ENCODE measurements at places on chromosomes 6 and 20.

GRCh38 chr6:26501482-26501986, 1.4 kb downstream of the BTN1A1 start:
- DNase-seq: peak; percentile 7

DNA sequence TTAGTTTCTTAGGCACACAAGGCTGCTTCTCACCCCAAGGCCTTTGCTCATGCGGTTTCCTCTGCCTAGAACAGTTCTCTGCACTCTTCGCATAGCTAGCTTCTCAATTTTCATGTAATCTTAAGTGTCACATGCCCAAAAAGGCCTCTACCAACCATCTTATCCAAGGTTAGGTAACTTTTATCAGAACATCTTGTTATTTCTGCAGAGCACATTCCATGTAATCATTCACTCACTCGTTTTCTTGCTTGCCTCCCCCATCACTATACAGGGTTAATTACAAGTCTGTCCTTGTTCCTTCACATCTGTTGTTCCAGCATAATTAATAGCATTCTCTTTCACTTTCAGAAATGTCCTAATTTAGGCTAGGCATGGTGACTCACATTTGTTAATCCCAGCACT, 53.8 kb downstream of the NCOA6 start:
- no peak for DNase-seq

GRCh38 chr6:41536795-41537758, 9.1 kb upstream of the FOXP4 start:
- no peak for DNase-seq

DNA sequence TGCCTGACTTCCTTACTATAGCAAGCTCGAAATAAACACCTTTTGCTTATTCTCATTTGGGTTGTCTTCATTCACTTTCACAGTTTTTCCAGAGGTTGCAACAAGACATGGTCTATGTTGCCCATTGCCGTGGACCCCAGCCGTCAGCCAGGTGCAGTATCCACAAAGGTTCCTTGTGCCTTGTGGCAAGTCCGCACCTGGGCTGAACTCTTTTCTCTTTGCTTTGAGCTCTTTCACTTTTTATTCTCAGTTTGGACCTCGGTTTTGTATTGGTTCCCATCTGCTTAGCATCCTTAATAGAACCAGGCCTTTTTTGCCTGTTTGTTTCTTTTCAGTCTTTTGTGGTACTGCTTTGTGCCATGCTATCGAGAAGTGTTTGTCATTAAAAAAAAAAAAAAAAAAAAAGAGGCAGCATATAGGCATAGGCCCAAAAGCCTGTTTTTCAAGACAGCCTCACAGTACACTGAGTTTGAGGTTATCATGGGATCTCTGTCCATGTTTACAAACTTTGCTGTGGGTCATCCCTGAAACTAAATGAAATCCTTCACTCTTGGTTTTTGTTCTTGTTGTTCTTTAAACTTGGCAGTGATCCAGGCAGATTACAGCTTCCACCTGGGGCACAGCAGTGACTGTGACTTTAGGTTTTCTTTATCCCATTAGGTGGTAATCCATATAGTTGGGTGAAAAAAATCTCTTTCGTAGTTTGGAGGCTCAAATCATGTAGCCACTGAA, 33.3 kb downstream of the GSTA3 start:
- DNase-seq: no peak

- DNase-seq: no peak
These were observed 437.5 kb upstream of the RGS17 start for GRCh38 chr6:153568628-153569027.

- no peak for DNase-seq
These were observed 7.4 kb upstream of the IGF2R start for GRCh38 chr6:159961528-159961927.

- DNase-seq: no peak
These were observed 343.8 kb downstream of the SYNE1 start for GRCh38 chr6:152293404-152293803.

DNA sequence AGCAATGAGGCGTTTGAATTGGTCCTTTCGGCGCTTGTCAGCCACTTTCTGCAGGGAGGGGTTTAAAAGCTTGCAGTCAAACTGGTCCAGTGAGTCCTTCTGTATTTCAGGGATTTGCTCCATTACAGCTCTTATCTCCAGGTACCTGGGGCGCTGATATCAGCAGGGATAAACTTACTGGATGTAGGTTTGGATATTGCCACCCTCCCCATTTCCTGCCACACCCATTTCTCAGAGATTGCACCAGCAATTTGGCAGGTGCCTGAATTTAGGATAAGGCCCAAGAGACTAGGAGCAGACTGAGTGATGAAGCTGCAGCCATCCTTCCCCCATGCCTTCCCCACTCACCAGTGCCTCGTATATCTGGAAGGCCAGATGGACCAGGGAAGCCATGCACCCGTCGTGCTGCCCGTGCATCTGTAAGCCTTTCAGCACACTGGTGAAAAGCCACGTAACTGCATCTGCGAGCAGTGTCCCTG, 7.6 kb downstream of the POLR1C start:
- no peak for DNase-seq

- DNase-seq: no peak
These were observed 1.5 kb downstream of the COL21A1 start for GRCh38 chr6:56245903-56246351.

GRCh38 chr6:102670735-102671134, 1277.2 kb downstream of the GRIK2 start:
- DNase-seq: no peak

DNA sequence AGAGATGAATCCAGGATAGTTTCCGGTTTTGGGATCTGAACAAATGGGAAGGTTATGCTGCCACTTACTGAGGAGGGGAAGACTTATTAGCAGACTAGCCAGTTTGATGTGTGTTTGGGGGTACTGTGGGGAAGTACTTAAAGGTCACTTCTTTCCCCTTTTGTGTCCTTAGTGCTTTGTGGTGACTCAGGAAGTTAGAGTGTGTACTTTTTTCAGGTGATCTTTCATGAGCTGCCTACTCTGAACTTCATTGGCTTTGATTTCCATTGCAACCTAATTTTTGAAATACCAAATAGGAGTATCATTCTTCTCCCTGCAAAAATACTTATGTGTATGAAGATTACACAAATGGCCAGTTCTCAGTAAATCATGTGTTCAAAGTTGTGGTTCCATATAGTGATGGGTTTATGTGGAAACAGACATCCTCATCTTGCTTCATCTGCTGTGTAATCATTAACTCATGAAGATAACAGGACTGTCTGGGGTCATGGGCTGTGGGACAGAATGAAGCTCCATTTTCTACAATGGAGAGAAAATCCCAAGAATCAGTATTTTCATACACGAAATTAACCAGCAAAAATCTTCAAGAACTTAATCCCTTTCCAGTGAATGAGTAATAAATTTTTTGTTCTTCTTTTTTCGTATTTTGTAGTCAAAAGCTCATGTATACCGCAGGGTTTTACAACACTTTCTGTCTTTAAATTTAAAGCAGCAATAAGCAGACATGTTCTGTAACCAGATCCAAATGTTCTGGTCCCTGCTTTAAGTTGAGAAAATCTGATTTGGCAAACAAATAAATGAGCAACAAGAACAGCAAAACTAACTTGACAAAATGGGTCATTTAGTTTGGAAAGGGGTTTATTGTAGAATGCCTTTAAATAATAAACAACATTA, 272.2 kb upstream of the FLRT3 start:
- DNase-seq: no peak

DNA sequence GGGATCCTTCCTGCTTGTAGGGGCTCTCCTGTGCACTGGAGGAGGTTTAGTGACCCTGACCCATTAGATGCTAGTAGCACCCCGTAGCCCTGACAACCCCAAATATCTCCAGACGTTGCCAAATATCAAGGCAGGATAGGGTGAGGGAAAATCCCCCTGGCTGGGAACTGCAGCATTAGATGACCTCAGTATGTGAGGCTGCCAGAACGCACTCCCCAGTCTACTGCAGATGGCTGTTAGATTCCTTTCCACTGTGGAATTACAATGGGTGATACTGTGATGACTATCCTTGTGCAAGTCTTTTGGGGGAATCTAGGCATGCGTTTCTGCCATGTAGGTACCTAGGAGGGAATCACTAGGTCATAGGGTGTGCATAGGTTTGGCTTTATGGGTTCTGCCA, 226.3 kb upstream of the KCNG1 start:
- no peak for DNase-seq

DNA sequence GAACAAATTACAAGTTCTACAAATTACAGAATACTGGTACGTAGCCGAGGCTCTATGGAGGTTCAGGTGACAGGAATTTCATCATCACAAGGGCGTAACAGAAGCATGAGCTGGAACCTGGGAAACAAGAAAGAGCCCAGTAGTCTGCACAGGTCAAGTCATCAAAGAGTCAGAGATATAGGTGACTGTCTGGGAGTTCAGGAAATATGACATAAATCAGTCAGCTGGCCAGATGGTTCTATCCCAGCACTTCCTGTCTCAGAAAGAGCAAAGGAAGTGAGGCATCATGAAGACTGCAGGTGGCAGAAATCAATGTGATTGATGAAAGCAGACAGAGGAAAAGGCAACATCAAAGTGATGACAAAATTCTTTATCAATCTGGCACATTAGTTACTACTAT, 23.3 kb downstream of the MYCT1 start:
- DNase-seq: no peak

- no peak for DNase-seq
These were observed 31.4 kb downstream of the LINC00237 start for GRCh38 chr20:21074605-21075336.

DNA sequence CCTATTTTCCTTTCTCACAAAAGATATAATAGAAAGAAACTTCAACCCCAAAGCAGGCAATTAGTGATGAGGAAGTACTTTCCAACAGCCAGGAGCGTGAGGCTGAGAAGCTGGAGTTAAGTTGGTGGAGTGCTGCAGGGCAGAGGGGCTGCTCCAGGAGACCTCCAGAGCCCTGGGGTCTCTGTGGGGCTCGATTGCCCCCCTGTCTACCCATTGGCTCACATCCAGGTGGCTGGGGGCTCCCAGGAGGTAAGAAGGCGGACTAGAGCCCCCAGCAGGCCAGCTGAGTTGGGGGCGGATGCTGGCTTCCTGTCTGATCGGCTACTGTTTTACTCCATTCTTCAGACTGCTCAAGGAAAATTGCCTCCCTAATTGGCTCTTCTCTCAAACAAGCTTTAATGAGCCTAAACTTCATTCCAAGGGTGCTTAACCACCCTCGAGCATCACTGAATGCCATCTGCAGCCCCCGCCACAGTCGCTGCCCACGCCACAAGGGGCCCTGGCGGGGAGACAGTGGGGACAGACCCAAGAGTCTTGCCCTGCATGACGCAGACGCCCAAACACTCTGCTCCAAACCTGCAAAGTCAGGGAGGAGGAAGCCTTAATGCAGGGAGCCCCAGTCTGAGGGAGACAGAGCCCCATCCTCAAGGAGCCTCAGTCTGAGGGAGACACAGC, 78.6 kb downstream of the MDGA1 start:
- no peak for DNase-seq

DNA sequence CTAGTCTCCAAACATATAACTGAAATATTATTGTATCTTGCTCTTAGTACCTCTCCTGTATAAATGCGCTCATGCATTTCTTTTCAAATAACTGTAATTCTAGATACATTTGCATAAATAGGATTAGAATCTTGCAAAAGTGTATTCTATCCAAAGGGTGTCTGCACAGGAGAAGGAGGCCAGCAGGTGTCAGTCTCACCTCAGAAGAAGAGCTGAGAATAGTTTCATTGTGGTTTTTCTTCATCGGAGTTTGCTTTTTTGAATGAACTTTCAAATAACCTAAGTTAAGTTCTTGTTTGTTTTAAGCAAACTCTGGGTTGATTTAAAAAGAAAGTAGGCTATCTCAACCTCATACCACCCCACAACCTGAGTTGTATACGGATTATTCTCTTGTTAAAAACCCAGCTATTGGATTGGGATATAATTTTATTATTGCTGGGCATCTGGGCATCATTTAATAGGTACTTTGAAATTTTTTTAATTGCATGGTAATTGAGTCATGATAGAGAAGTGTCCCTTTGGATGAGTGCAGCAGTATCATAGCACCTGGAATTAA, 125.0 kb upstream of the MLIP start:
- DNase-seq: no peak

DNA sequence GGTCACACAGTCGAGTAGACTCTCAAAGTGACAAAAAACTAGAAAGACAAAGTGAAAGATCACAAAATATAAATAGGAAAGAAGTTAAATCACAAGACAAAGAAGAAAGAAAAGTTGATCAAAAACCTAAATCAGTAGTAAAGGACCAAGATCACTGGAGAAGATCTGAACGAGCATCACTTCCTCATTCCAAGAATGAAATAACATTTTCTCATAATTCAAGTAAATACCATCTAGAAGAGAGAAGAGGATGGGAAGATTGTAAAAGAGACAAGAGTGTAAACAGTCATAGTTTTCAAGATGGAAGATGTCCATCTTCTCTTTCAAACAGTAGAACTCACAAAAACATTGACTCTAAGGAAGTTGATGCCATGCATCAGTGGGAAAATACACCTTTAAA, 31.6 kb upstream of the GJA10 start:
- DNase-seq: no peak

GRCh38 chr6:53464927-53465460, 79.9 kb downstream of the GCLC start:
- DNase-seq: no peak

- DNase-seq: no peak
These were observed 1.9 kb upstream of the AP5S1 start for GRCh38 chr20:3818155-3819151.

DNA sequence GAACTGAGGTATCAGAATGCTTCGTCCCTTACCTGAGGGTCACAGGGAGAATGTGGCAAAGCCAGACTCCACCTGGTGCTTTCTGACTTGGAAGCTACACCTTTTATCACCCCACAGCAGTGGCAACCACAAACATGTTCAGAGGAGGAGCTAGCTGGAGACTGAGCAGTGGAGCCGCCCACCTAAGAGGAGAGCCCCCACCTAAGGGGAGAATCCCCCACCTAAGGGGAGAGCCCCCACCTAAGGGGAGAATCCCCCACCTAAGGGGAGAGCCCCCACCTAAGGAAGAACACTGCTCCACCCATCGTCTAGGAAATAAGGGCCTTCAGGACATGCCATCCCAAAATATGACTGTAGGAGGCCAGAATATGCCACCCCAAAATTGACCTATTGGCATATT, 4.0 kb downstream of the SLC52A3 start:
- no peak for DNase-seq

DNA sequence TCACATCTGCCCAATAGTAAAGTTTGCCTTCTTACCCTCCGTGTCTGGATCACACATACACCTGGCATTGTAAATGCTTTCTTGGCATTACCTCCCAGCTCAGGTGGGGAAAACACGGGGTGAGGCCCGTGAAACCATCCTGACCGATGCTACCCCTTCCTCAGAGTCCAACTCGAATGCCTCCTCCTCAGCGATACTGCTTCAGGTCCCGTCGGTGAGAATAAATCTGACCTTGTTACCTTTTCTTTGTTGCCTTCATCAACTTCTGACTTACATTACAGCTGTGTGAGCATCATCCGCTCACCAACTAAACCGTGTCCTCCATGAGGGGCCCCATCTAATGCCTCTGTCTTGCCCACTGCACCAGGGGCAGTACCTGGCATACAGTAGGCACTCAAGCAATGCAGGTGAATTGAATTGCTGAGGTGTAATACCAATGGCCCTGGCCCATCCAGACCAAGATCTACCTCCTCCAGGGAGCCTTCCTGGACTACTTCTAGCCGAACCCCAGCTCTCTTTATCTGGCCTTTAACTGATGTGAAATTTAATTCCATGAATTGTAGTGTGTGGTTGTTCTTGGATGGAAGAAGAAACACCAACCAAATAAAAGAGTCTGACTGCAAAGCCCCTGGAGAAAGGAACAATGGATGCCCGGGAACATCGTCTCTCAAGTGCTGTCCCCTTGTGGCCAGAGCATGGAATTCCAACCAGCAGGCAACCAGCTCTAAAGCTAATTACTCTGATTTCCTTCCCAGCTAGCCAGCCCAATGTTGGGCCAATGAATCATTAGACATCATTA, 141.5 kb downstream of the ANKRD60 start:
- no peak for DNase-seq

Data from stimulated activated CD8-positive, alpha-beta memory T cell treated with anti-CD3 and anti-CD28 coated beads, Interleukin-12 subunit alpha, Interleukin-12 subunit beta, amount 100 ng/mL, for 1 hour (primary cell).